Esophagus squamous epithelium (tissue), 5 donors: ENCODE measurements at places on chromosomes 12 and 14.

DNA sequence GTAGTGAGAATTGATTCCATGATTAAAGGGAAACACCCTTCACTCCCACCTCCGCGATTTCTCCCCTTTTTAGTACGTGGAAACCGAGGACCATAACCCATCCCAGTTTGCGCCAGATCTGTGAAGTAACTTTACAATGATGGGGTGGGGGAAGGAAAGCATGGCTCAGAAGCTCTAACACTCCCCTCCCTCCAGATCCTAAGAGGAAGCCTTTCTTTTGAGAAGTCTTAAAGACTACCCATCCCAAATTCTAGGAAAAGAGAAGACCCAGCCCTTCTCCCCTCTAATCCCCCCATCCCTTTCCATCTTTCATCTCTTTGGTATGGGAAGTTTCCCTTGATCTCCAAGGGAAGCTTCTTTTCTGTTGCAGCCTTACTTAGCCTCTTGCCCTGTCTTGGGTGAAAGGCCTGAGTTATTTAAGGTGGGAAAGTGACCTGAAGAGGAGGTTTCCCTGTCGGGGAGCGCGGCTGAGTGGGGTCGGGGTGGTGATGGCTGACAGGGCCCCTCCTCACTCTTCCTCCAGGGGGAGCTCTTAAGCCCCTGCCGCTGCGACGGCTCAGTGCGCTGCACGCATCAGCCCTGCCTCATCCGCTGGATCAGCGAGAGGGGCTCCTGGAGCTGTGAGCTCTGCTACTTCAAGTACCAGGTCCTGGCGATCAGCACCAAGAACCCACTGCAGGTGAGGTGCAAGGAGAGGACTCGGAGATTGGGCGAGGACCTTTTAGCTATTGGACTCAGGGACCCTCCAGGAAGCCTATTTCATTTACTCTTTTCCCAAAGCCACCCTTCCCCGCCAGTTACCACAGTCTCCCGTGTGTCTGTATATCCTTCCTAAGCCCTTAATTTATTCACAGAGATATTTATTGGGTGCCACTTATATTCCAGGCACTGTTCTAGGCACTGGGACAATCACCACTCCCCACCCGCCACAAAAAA, 1.8 kb downstream of the MARCHF9 start:
- DNase-seq: no peak

DNA sequence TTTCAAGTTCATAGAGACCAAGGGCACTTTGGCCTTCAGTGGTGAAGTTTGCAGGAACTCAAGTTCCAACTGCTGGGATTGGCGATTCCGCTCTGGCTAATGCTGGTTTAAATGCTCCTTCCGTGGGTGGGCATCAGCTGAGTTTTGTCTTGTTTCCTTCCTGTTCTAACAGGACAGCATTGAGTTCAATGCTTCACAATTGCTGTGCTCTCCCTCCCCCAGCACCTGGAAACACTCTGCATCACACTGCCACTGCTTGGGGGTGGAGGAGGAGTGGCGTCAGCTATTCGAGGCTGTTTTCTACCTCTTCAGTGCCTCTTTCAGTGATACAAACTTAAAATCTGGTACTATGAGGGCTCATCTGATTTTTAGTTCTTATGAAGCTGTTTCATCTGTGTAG, 634.9 kb downstream of the FSCB start:
- no peak for DNase-seq

DNA sequence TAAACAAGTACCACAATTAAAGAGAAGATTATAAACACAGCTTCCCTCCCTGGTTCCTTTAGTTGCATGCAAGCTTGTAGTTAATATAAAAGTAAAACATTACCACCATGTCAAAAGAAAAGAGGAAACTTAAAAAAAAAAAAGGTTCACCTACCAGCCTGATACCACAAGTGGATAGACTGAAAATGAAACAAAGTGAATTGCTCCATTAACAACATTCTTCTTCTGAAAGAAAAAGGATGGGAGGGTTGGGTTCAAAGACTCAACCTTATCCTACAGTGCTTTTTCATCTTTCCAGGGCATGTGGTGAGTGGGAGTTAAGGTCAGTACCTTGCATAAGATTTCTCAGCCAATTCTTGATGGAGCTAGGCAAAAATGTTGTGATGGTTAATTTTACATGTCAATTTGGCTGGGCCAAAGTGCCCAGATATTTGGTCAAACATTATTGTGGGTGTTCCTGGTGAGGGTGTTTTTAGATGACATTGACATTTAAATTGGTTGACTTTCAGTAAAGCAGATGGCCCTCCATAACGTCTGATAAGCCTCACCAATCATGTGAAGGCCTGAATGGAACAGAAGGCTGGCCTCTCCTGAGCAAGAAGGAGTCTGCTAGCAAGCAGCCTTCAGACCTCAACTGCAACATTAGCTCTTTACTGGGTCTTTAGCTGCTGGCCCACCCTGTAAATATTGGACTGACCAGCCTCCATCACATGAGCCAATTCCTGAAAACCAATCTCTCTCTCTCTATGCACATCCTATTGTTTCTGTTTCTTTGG, 28.8 kb downstream of the VCPKMT start:
- DNase-seq: no peak

GRCh38 chr12:91947459-91947858, 198.2 kb downstream of the BTG1 start:
- DNase-seq: no peak

GRCh38 chr14:73136085-73136386, 271 bp upstream of the PSEN1 start:
- no peak for DNase-seq

- DNase-seq: no peak
Measured at GRCh38 chr12:48943221-48943620, 14.1 kb downstream of the ARF3 start.

DNA sequence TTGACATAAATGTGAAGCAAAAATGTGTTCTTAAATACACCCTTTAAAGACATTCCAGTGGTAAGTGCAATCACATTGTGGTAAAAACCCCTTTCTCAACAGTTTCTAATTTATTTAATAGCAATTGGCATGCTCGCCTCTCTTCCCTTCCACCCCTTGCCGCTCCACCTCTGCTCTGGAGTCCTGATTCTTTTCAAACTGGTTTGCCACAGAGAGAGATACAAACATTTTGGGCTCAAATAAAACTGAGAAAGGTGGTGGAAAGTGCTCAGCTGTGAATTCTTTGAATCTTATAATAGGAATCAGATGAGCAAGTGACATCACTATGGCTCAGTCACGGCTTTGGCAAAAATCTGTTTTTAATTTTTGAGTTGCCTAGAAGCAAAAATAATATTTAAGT, 993.9 kb downstream of the GALC start:
- DNase-seq: no peak

GRCh38 chr14:71190770-71191374, 283.6 kb downstream of the PCNX1 start:
- no peak for DNase-seq

DNA sequence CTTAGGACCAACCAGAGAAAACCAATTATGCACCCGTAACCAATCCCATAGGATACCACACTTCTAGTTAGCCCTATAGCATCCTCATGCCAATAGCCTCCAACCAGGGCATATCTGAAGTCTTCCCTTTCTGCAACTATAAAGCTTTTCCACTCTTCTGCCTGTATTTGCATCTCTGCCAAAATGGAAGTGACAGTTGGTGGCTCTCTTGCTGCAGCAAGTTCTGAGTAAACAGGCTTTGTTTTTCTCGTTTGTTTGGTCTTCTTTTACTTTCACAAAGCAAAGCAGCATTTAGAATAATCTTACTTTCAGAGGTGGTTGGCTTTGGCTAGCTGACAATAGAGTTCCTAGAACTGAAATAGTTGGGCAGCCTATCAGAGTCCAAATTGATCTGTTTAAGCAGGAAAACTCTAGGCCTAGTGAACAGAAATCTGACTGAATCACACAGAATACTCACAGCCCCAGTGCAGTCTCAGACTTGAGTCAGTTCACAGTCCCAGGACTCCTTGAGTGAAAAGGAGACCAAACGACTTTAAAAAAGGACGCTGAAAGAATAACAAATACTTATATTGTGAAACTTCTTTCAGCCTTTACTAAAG, 1029.7 kb upstream of the LRFN5 start:
- DNase-seq: no peak

- DNase-seq: no peak
Measured at GRCh38 chr12:65926119-65926908, 102.0 kb downstream of the HMGA2 start.

GRCh38 chr12:25186788-25187402, 8.1 kb downstream of the DNAI7 start:
- DNase-seq: no peak
